ENCODE measurements at places on chromosomes 1 and 21.

- no peaks in the 10 kb centered on the region for H3K4me1 ChIP-seq
- H3K27me3 ChIP-seq = no peaks in the 10 kb centered on the region
- H3K4me3 ChIP-seq = no peak overlapping the region
- H3K27ac ChIP-seq = no peak overlapping the region
- no peak for DNase-seq
- H3K36me3 ChIP-seq = no peaks in the 10 kb centered on the region
Measured at GRCh38 chr1:213119794-213120193, 68.8 kb downstream of the RPS6KC1 start.

GRCh38 chr1:100328133-100328532 lies 24.2 kb upstream of the CDC14A start:
- no peaks in the 10 kb centered on the region for H3K4me1 ChIP-seq
- no peaks in the 10 kb centered on the region for H3K27me3 ChIP-seq
- no peaks in the 10 kb centered on the region for H3K36me3 ChIP-seq

- H3K27ac ChIP-seq = no peak overlapping the region
- no peaks in the 10 kb centered on the region for H3K4me1 ChIP-seq
- DNase-seq = peak; percentile 16
- H3K36me3 ChIP-seq = no peaks in the 10 kb centered on the region
- H3K4me3 ChIP-seq = no peak overlapping the region
Measured at GRCh38 chr1:36411674-36412648, 14.3 kb upstream of the LSM10 start.

DNA sequence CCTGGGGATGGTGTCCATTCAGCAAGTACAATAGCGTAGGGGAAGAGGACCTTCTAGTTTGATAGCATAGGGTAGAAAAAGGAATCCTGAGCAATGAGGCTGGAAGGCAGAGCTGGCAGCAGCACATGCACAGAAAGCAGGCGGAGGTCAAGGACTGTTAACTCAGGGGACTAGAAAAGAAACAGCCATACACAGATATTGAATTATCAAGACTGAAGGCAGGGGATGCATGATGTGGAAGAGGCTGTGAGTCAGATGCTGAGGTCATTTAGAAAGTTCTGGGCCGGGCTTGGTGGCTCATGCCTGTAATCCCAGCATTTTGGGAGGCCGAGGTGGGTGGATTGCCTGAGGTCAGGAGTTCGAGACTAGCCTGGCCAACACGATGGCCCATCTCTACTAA lies 65.6 kb downstream of the OPTC start:
- H3K27me3 ChIP-seq = no peaks in the 10 kb centered on the region
- H3K4me1 ChIP-seq = peaks cover 22% of the 10 kb centered on the region
- no peak overlapping the region for H3K4me3 ChIP-seq
- no peaks in the 10 kb centered on the region for H3K36me3 ChIP-seq

DNA sequence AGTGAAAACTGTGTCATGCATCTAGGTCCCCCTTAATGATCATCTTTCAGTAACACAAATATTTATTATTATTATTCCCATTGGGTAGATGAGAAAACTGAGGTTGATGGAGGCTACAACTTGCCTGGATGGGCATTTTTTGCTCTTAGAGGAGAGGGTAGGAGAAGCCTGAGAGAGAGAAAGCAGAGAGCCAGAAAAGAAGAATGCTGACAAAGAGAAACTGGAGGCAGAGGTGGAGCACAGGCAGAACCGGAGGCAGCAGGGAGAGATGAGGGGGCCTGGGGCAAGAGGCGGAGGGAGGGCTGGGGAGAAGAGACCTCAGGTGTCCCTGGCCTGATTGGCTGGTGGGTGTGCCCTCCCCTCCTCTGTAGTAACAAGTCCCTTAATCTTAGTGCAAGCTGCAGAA lies 4.1 kb downstream of the BLACAT1 start:
- DNase-seq = peak; percentile 86
- H3K27ac ChIP-seq = peak overlapping the region; percentile 87
- H3K36me3 ChIP-seq = no peaks in the 10 kb centered on the region
- no peaks in the 10 kb centered on the region for H3K27me3 ChIP-seq

GRCh38 chr1:200226268-200226968 lies 183.4 kb downstream of the ZNF281 start:
- no peak overlapping the region for H3K27ac ChIP-seq
- no peaks in the 10 kb centered on the region for H3K27me3 ChIP-seq
- H3K4me3 ChIP-seq = no peak overlapping the region
- DNase-seq = peak; percentile 17

DNA sequence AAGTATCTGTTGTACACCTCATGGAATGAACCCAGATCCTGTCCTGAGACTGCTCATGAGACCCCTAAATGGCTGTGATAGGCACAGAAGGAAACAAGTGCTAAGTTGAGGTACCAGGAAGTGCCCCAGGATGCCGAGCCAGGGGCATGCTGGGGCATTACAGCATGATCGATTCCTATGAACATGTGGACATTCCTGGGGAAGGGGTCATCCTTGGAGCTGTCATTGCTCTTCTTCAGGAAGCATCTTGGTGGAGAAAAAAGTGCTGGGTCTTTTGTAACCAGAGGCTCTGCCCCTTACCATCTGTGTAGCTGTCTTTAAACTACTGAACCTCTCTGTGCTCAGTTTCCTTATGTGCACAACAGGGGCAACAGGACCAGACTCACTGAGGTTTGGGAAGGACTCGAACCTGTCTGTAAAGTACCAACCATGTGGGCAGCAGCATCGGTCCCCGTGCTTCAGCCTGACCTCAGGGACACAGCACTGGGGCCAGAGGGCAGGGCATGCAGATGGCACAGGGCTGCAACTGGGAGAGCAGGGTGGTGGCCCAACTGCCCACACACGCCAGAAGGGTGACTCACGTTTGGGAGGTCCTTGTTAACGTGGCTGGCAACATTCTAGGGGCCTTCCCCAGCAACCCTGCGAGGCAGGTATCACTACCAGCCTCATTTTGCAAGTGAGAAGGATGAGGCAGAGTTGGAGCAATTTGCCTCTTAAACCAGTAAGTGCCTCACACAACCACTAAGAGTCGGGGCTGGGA lies 142.3 kb upstream of the EDN2 start:
- no peak overlapping the region for H3K27ac ChIP-seq
- H3K36me3 ChIP-seq = no peaks in the 10 kb centered on the region
- no peaks in the 10 kb centered on the region for H3K4me1 ChIP-seq
- no peak overlapping the region for H3K4me3 ChIP-seq

GRCh38 chr21:33817663-33818451 lies 97.7 kb downstream of the ATP5PO start:
- H3K4me3 ChIP-seq = no peak overlapping the region
- H3K36me3 ChIP-seq = peaks cover 2% of the 10 kb centered on the region
- H3K4me1 ChIP-seq = peaks cover 6% of the 10 kb centered on the region
- H3K27me3 ChIP-seq = no peaks in the 10 kb centered on the region
- DNase-seq = peak; percentile 42

GRCh38 chr21:39633770-39634181 lies 21.0 kb downstream of the B3GALT5 start:
- H3K27me3 ChIP-seq = no peaks in the 10 kb centered on the region
- no peak overlapping the region for H3K4me3 ChIP-seq
- H3K27ac ChIP-seq = no peak overlapping the region
- no peaks in the 10 kb centered on the region for H3K36me3 ChIP-seq
- DNase-seq = no peak
- H3K4me1 ChIP-seq = peaks cover 18% of the 10 kb centered on the region

GRCh38 chr1:25554886-25555752 lies 11.7 kb downstream of the LDLRAP1 start:
- DNase-seq = no peak
- no peak overlapping the region for H3K27ac ChIP-seq

- H3K4me1 ChIP-seq = no peaks in the 10 kb centered on the region
- H3K27ac ChIP-seq = no peak overlapping the region
- H3K4me3 ChIP-seq = no peak overlapping the region
- DNase-seq = no peak
Measured at GRCh38 chr1:17886838-17887441, 131.8 kb downstream of the ACTL8 start.

DNA sequence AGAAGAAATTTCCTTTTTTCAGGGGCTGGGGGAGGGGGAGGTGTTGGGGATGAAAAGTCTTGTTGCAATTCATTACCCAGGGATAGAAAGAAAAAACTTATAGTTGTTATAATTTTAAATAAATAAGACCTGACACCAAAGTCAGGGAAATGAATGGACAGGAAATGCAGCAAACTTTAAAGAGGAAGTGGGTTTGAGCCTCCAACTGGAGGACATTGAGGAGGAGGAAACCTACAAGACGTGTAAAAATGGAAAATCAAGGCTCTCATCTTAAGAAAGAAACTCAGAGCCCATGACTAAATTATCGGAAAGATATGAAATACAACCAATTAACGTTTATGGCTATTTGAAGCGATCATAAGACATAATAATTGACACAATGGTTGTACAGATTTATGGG lies 54.4 kb downstream of the NIBAN1 start:
- H3K36me3 ChIP-seq = no peaks in the 10 kb centered on the region
- no peak overlapping the region for H3K27ac ChIP-seq
- H3K27me3 ChIP-seq = no peaks in the 10 kb centered on the region
- no peaks in the 10 kb centered on the region for H3K4me1 ChIP-seq

DNA sequence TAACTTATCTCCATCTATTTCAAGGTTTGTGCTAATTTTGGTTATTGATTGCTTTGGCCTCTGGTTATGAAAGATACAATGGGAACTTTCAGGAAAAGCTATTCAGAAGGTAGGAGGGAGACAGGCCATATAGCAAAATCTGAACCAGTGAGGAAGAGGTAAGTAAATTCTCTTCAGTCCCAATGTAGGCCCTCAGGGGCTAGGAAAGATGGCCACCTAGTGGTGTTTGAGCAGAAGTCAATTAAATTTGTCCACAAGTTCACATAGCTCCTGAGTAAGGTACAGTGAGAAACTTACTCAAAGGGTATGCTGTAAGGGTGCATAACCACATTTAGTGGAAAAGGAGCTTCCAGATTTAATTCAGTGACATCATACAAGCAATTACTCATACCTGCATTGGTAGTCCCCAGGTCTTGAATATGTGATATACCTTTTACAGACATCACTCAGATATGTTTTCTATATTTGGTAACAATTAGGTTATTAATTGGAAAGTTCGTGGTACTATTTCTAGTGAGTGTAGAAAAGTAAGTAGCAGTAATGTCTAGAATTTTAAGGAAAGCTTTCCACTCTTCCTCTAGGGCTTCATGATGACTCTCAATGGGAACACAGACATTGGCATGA lies 21.4 kb upstream of the FMO1 start:
- H3K4me1 ChIP-seq = peaks cover 38% of the 10 kb centered on the region
- no peaks in the 10 kb centered on the region for H3K36me3 ChIP-seq
- H3K27me3 ChIP-seq = no peaks in the 10 kb centered on the region
- no peak overlapping the region for H3K27ac ChIP-seq

GRCh38 chr1:221264848-221265247 lies 385.6 kb downstream of the HLX start:
- peaks cover 10% of the 10 kb centered on the region for H3K4me1 ChIP-seq
- H3K36me3 ChIP-seq = no peaks in the 10 kb centered on the region
- no peak overlapping the region for H3K27ac ChIP-seq
- DNase-seq = no peak
- H3K27me3 ChIP-seq = no peaks in the 10 kb centered on the region

DNA sequence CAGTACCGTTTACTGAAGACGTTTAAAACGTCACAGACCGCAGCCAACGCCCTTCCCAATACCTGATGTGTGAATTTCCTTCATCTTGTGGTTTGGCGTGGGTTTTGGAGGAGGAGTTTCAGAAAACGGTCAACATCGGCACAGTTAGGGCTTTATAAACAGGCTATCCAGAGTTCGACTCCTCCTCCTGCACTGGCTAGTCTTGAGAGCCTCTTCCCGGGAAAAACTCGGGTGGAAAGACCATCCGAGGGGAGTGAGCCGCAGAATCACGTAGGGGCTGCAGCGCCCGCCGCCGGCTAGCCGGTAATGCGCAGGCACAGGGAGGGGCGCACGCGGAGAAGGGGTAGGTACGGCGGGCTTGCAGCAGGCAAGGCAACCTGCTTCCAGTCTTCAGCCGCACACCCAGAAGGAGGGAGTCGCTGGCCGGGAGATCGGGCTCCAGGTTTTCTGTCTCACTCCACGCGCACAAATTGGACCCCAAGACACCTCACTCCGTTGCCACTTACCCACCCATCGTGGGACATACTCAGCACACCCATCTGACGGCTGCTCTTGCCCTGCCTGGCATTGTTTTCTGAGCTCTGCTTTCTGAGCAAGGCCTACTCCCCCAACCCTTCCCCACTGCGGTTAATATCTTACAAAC lies 25.4 kb downstream of the SLC19A2 start:
- no peaks in the 10 kb centered on the region for H3K27me3 ChIP-seq
- no peak for DNase-seq
- H3K4me1 ChIP-seq = no peaks in the 10 kb centered on the region
- H3K27ac ChIP-seq = no peak overlapping the region
- no peaks in the 10 kb centered on the region for H3K36me3 ChIP-seq

Data from neural progenitor cell (in vitro differentiated cells).